DND-41 (cell line): ENCODE measurements at places on chromosomes 3 and 15.

DNA sequence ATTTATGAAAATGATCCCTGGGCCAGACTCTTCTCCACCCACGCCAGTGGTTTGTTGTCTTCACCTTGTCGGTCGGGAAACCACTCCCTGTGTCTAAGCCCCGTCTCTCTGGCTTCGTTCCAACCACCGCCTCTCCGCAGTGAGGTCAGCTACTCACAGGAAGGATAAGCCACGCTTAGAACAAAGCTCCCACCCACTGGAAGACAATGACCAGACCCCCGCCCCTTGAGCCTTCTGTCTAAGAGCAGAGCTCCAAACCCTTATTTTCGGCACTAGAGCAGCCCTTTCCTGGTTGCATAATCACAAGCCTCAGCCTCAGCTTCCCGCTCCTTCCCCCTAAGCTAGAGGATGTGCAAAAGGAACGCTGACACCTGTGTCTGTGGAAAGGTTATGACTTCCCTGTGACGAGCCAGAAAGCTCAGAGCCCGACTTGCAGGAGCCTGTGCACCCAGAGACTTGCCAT is 114.9 kb upstream of the MEF2A start:
- peak; percentile 42 for DNase-seq

GRCh38 chr3:53150247-53151085 is 10.5 kb upstream of the PRKCD start:
- no peak for DNase-seq

DNA sequence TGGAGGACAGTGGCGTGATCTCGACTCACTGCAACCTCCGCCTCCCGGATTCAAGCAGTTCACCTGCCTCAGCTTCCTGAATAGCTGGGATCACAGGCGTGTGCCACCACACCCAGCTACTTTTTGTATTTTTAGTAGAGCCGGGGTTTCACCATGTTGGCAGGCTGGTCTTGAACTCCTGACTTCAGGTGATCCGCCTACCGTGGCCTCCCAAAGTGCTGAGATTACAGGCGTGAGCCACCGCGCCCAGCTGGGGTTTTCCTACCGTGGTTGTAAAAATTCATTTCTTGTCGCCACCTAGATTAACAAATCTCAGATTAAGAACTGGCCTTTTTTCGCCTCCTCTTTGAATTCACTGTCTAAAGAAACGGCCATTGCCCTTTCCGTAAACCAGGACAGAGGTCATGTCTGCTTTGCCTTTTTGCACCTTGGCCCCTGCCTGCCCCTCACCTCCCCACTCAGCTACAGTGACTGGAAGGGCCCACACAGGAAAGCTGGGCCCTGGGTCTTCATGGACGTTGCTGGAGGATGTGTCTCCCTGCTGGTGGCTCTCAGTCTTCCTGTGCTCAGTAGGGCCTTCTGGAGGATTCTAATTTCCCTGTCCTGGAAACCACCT is 17.2 kb downstream of the ZNF710 start:
- no peak for DNase-seq

GRCh38 chr3:110738531-110738930 is 333.1 kb upstream of the NECTIN3 start:
- no peak for DNase-seq

- DNase-seq, result no peak
These were observed 1.9 kb upstream of the LOXL1 start for GRCh38 chr15:73924171-73924921.

DNA sequence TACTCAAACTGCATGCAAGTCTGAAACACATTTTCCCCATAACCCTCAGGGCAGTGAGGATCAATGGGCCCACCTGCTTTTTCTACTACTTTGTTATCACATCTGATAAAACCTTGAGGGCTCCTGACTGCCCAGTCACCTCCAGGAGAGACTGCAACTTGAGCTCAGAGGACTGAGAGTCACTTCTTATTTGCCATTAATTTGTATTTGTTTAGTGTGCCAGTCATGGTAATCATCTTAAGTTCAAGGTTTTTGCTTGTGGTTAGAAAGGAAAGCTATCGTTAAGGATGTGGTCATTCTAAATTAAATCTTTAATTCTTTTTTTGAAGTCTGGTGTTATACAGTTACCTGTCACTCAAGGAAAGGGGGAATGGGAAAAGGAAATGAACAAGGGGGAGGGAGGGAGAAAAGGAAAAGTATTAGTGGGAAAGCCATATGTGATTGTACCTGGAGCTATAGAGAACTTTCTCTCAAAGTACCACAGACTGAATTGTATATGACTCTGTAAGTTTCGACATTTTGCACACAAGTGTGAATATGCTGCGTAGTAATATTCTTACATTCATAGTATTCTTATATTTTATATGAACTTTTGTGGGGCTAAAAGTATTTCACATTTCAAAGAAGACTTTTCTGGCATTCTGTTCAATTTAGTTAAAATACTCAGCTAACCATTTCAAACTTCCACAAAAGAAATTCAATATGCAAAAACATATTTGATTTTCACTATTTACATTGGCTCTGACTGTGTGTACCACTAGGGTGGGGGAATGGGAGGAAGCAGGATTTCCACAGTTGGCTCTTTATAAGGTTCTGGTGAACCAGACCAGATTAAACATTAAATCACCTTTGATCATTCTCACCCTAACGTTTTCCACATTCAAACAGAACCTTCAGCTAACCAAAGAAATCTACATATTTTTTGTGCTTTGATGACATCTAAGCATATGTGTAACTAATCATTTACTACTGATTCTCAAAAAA is 166.5 kb upstream of the ATP11B start:
- DNase-seq, result no peak

GRCh38 chr3:111051354-111051753 is 20.3 kb upstream of the NECTIN3 start:
- DNase-seq, result no peak

DNA sequence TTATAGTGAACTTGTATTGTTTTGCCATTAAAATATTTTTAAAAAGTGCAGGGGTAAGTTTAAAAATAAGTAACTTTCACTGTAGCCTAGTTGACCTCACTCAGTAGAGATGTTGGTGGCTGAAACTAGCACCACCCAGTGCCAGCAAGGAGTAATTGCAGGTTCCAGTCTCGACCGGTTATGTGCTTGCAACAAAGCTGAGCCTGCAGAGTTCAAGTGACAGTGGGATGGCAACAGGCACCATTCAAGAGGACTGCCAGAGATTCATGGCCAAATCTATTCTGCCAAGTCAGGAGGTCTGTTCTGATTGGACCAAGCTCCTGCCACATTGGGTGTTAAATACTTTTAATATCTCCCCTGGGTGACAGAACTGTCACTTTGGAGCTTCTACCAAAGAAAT is 2.7 kb downstream of the ADAMTS7 start:
- peak; percentile 9 for DNase-seq

- DNase-seq, result no peak
These were observed 272.5 kb downstream of the ZBTB20 start for GRCh38 chr3:114874522-114874971.

DNA sequence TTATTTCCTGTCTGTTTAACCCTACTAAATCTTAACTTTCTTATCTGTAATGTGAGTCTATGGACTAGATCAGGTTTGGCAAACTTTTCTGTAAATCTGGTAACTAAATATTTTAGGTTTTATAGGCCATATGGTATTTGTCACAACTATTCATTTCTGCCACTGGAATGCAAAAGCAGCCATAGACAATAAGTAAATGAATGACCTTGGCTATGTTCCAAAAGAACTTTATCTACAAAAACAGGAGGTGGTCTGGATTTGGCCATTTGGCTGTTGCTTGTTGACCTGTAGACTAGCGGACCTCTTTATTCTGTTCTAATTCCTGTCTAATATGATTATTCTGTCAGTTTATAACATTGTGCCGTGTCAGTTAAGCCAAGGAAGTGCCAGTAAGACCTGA is 314.2 kb downstream of the LPP start:
- DNase-seq, result no peak

DNA sequence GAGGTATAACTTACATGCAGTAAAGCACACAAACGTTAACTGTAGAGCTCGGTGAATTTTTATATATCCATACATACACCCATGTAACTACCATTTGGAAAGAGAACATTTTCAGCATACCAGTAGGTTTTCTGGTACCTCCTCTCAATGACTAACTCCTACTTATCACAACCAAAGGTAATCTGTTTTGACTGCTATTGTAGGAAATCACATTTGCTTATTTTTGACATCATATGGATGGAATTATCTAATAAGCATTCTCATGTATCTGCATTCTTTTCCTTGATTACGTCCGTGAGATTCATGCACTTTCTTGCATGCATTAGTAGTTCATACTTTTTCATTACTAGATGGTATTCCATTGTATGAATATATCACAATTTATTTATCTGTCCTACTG is 76.8 kb downstream of the CSNK1G1 start:
- no peak for DNase-seq

GRCh38 chr15:52093539-52094510 is 18.8 kb downstream of the BCL2L10 start:
- no peak for DNase-seq

- DNase-seq, result no peak
These were observed 753 bp upstream of the FES start for GRCh38 chr15:90883526-90883975.

- DNase-seq, result no peak
These were observed 22.5 kb downstream of the KIF7 start for GRCh38 chr15:89632563-89633430.

- DNase-seq, result no peak
These were observed 15.3 kb downstream of the MRPL47 start for GRCh38 chr3:179589143-179589542.

- DNase-seq, result no peak
These were observed 271.2 kb upstream of the TRIM42 start for GRCh38 chr3:140406655-140407054.

DNA sequence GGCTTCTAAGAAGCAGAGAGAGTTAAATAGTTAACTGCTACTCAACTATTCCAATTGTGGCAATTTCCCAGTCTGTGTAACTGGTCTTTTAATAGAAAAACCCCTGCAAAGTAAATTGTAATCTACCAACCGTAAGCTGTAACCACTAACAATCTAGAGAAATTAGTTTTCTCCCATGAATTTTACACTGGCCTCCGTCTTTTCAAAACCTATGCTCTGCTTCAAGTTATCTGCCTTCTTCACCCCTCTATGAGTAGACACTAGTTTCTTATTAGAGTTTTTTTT is 42.6 kb downstream of the LRRFIP2 start:
- no peak for DNase-seq

DNA sequence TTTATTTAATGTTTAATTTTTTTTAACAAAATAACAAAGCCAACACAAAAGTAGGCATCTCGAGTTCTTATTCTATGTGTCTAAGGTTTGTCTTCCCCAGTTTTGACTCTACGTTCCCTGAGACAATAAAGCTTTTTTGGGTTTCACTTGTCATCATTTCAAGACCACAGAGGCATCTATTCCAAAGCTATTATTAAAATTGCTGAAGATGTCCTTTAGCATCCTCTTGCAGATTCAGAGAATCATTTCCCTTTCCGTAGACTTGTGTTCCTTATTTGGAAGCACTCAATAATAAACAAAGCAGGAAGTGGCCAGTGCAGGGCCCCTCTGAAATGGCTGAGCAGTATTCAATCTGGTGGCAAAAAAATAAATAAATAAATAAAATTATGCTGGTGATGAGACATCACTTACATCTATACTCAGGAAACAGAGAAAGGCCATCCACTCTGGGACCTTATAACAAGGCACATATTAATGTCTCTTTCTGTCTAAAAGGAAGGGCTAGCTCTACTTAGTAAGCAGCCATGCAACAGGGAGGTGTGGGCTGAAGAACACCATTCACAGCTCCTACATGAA is 362.3 kb downstream of the WDR72 start:
- DNase-seq, result no peak

DNA sequence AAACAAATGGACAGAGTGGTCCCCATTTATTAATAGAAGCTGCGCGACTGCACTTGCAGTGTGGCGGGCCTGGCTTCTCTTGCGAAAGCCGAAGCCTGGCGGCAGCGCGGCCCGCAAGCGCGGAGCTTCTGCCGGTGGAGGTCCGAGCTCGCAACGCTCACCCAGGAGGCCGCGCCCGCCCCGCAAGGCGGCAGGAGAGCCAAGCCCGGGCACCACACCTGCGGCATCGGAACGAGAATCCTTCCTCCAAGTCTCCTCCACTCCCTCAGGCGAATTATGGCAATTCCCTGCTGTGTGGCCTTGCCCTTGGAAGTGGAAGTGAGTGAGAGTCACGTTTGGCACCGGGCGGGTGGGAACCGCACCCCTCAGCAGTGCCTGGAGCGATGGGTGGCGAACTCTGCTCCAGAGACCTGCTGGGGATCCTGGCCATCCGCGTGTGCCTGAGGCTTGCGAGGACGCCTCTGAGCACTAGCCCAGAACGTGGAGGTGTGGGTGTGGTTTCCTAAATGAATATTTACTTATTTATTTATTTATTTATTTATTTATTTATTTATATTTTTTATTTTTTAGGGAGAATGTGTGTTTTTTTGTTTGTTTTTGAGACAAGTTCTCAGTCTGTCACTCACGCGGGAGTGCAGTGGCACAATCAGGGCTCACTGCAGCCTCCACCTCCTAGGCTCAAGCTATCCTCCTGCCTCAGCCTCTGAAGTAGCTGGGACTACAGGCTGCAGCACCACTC is 133.7 kb upstream of the UBE2E1 start:
- no peak for DNase-seq

DNA sequence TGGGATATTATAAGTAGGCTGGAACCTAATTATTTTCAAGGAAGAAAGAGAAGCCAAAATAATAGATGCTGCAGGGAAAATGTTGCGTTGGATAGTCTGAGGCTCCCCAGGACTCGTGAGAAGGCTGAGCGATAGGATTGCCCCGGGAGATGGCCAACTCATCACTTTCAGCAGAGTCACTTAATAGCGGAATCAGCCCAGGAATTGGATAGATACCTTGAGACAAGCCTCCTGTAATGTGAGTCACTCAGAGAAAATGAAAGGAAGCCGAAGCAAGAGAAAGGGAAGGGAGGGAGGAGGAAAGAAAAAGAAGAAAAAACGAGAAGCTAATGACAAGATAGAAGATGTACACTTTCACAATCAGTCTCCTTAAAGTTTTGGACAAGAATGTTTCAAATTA is 94.3 kb downstream of the SQOR start:
- no peak for DNase-seq

DNA sequence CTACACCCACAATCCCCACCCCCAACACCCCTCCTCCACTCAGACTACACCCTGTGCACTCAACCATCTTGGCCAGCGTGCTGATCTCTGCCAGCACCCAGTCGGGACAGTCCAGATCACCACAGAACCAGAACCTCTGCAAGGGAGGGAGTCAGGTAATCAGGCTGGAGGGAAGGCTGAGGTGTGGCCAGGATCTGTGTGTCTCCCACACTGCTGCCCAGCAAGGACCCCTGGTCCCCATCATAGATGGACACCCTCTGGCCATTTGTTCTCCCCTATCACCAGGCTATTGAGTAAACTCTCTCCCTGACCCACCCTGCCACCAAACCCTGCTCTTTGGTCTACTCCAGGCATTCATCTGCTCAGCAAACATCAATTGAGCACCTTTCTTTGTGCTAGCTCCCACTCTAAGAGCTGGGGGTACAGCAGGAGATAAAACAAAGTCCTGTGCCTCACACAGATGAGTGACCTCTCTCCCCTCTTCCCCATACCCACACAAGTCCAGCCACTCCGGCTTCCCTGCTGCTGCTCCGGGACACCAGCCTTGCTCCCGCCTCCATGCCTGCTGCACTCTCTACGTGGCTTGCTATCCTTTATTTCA is 134.8 kb downstream of the TBC1D2B start:
- no peak for DNase-seq
